ENCODE measurements at places on chromosomes 2 and 18.

DNA sequence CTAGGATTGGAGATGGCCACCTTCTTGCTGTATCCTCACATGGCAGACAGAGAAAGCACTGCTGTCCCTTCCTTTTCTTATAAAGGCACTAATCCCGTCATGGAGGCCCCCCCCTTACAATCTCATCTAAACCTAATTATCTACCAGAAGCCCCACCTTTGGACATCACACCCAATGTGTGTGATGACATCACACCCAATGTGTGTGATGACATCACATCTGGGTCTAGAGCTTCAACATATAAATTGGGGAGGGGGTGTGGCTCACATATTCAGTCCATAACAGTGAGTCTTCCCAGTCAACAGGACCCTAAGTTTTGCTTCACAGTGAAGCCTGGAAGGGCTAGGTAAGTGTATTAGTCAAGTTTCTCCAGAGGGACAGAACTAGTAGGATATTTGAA is 213.1 kb downstream of the NYAP2 start:
- no peak for DNase-seq

DNA sequence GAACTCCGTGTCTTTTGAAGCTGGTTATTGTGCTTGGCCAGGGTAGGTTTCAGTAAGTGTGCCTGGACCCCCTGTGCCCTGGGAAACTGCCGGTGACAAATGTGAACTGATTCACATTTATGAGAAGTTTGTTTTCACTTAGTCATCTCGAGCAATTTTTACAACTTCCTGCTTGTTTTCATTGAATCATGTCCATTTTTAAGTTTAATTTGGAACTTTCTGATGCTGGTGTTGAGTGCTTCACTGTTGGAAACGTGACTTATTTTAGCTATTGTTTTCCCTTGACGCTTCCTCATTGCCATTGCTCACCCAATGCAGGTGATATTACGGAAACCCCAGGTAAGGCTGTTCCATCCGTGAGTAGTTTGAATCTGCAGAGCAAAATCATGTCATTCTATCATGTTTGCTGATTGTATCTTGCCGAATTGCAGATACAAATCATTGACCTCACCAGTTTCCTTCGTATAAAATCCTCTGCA is 97.2 kb downstream of the RTN4 start:
- DNase-seq: no peak

DNA sequence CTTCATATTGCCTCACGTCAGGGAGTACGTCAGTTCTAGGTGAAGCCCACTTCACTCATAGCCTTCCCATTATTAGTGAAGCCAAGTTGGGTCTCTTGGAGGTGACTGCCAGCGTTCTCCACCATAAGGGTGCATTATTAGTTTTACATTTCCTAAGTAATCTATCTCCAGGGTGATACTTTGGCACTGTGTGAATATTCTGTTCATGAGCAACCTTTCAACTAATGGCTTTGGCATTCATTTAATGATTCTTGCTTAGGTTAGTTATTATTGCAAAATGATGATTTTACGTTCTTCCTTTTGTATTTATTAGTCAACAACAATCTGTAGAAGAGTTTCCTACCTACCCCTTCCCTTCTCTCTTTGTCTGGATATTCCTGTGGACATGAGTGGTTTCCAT is 97.5 kb downstream of the MAP4K4 start:
- no peak for DNase-seq

DNA sequence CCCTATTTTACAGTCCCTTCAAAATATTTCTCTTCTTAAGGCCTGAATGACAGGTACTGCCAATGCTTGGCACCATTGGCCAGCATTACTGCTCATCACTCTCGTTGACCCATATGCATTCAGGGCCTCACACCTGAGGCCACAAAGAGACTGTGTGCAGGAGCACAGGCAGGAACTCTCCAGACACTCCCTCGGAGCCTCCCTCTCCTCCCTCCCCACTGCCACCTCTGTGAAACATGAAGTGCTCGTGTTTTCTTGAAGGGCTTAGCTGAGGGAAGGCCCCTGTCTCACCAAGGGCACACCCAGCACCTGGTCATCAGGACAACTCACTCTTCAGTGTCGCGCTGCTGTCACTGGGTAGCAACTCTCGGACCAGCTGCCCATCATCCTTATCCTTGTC is 85.3 kb downstream of the LOXHD1 start:
- DNase-seq: no peak

GRCh38 chr18:77089723-77090285 is 42.8 kb downstream of the MBP start:
- DNase-seq: no peak

- no peak for DNase-seq
These were observed 69.2 kb upstream of the GLI2 start for GRCh38 chr2:120666433-120666832.
